SW480 (cell line): ENCODE measurements at places on chromosomes 5 and 9.

DNA sequence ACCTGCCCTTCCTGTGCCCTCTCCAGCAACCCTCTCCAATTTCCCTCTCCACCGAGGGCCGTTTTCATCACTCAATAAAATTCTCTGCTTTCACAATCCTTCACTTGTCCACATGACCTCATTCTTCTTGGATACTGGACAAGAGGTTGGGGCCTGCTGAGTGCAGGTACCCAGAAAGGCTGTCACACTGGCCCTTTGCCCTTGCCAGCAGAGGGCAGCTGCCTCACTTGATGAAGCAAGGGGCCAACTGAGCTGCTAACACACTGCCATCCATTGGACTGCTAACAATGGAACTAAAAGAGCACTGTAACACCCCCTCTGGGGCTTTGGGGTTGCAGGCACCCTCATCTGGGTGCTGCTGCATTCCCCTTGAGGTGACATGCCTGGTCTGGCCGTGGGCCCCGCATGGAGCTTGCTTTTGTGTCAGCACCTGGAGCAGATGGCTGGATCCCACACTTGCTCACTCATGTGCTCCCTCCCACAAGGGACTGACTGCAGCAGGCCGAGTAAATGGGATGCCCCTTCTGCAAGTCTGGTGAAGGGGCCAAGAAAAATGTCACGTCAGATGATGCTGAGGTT lies 308.1 kb upstream of the ADCY2 start:
- no peak for DNase-seq

DNA sequence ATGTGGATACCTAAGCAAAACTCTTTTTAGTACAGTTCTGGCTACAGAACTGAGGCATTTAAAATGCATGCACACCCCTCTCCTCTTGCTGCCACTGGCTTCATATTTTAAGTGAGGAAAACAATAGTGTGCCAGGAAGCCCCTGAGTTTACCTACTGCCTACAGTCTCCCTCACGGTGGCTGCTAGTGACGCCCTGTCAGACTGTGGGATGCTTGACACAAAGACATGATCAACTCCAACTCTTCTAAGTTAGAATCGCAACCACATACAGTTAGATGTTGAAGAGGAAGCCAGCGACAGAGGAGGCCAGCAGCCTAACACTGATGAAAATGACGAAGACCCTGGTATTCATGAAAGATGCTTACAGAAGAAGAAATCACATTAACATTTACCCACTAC lies 1.3 kb downstream of the SEC16A start:
- DNase-seq = no peak

- DNase-seq = no peak
These were observed 82.0 kb downstream of the YIPF5 start for GRCh38 chr5:144088206-144089064.

- peak; percentile 17 for DNase-seq
These were observed 45.9 kb downstream of the TTC1 start for GRCh38 chr5:160054831-160055230.
